ENCODE measurements at places on chromosomes 2 and 18.
A peak's percentile ranks its signal among the peaks of the same experiment; 100 is the strongest.

DNA sequence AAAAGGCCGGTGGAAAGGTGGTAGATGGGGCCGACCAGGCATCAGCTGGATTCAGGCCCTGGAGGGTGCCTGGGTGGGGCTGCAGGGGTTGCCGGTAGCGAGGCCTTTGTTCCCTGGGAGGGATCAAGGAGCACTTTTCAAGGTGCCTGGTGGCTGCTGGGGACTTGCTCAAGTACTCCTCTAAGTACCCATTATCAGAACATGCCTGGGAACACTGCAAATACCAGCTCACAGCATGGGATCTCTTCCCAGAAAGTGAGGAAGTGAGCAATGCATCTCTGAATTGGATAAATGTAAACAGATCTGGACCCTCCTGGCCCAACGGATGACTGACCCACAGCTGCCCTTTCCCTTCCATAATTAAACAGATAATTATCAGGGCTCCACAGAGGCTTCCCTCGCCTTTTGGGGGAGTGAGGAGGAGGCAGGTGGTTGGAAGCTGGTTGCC is 210.5 kb downstream of the SH3RF3 start:
- no peak overlapping the region for H3K4me3 ChIP-seq

DNA sequence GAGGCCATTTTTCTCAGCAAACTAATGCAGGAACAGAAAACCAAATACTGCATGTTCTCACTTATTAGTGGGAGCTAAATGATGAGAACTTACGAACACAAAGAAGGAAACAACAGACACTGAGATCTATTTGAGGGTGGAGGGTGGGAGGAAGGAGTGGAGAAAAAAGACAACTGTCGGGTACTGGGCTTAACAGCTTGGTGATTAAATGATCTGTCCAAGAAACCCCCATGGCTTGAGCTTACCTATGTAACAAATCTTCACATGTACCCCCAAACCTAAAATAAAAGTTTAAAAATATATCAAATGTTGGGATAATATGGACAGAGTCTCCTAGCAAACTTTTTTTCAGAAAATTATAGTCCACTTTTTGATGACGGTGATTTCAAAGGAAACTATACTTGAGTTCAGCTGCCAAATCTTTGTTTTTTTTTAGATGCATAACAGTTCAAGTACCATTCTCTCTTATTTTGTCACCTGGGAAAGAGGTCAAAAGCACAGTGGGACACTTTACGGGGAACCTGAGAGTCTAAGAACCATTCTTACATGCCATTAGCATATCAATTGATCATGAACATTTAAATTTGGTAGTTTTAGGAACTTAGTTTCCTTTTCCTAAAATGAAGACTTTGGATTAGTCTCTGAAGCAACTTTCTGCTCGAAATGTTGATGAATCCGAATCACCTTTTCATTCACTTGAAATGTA is 835.0 kb downstream of the NRXN1 start:
- no peaks in the 10 kb centered on the region for H3K27me3 ChIP-seq
- no peaks in the 10 kb centered on the region for H3K36me3 ChIP-seq
- H3K27ac ChIP-seq, result no peak overlapping the region
- DNase-seq, result no peak
- no peak overlapping the region for H3K4me3 ChIP-seq
- H3K4me1 ChIP-seq, result no peaks in the 10 kb centered on the region

GRCh38 chr2:118975133-118975532 is 33.1 kb downstream of the MARCO start:
- no peaks in the 10 kb centered on the region for H3K36me3 ChIP-seq
- peaks cover 2% of the 10 kb centered on the region for H3K27me3 ChIP-seq
- no peak overlapping the region for H3K27ac ChIP-seq
- no peak overlapping the region for H3K4me3 ChIP-seq
- no peak for DNase-seq
- no peaks in the 10 kb centered on the region for H3K4me1 ChIP-seq

DNA sequence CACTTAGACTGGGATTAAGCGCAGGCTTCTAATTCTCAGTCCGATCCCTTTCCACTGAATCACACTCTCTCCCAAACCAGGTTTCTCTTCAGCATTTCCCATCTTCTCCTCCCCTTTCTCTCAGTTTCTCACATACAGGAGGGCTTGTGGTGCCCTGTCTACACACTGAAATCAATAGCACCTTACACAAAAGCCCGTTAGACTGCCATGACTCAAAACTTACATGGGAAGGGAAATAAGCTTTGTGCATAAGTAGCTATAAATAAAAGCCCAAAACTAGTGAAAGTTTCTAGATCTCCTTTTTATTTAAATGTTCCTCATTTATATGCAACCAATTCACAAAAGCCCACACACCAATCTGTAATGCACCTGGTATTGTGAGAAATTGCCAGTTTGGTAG is 318.4 kb downstream of the TXNL1 start:
- H3K27me3 ChIP-seq, result no peaks in the 10 kb centered on the region
- DNase-seq, result no peak
- H3K4me1 ChIP-seq, result no peaks in the 10 kb centered on the region

DNA sequence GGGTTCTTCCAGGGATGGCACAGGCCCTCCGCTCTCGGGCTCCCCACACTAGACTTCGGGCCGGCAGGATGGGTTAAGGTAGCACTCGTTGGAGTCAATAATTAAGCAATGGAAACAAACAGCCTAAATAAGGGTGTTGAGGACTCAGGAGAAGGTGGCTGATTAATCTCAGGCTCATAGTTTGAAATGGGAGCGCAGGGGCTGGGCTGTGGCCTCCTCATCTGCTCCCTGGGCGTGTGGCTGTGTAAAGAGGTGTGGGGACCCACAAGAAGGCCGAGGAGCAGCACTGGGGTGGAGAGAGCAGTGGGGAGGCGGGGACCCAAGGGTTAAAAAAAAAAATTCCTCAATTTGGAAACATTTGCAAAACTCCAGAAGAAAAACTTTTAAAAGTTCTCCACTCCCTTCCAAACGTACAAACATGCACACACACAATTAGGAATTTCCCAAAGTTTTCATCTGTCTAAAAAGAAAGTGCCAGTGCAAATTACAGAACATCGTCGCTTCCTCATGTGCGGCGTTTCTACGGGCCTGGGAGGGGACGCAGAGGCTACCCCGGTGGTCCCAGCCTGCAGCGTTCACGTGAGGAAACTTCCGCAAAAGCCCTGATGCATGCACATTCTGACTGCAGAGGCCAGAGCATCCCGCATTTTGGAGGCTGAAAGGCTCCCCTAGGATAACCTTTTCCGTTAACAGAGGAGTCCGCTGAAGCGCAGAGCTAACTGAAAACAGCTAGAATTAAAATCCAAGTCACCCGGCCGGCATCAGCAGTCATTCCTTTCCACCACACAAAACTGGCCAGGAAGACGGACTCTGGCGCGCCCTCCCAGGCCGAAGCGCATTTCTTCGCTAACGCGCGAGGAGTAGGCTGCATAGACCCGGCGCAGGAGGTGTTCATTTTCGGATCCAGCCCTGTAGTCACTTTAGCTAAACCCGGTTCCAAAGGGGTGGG is 1.0 kb upstream of the TUBB6 start:
- H3K27me3 ChIP-seq, result peaks cover 63% of the 10 kb centered on the region
- no peak overlapping the region for H3K4me3 ChIP-seq
- H3K4me1 ChIP-seq, result peaks cover 11% of the 10 kb centered on the region
- no peak overlapping the region for H3K27ac ChIP-seq
- DNase-seq, result no peak

GRCh38 chr2:63522950-63523349 is 65.3 kb downstream of the WDPCP start:
- H3K4me3 ChIP-seq, result no peak overlapping the region
- DNase-seq, result no peak
- H3K4me1 ChIP-seq, result no peaks in the 10 kb centered on the region
- H3K36me3 ChIP-seq, result no peaks in the 10 kb centered on the region
- no peak overlapping the region for H3K27ac ChIP-seq

DNA sequence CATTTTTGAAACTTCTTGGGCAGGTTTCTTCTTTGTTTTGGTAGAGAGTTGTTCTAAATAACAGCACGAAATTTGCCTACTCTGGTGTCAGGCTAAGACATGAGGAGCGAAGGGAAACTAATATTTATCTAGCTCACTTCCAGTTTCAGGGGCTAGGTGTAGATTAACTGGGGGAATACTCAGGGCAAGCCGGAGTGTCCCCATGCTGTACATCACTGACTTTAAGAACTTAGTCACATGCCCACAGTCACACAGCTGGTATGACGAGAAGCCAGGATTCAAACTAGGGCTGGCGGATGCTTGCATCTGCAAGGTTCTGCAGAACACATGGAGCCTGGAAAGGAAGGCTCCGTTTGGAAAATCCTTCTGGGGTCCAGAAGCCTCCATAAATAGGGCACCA is 133.3 kb downstream of the ALPK2 start:
- peaks cover 7% of the 10 kb centered on the region for H3K4me1 ChIP-seq
- H3K27me3 ChIP-seq, result no peaks in the 10 kb centered on the region
- no peak overlapping the region for H3K4me3 ChIP-seq
- DNase-seq, result no peak
- no peaks in the 10 kb centered on the region for H3K36me3 ChIP-seq

- H3K27me3 ChIP-seq, result no peaks in the 10 kb centered on the region
- no peak overlapping the region for H3K27ac ChIP-seq
- H3K4me3 ChIP-seq, result no peak overlapping the region
- H3K36me3 ChIP-seq, result peaks cover 29% of the 10 kb centered on the region
- H3K4me1 ChIP-seq, result no peaks in the 10 kb centered on the region
- no peak for DNase-seq
Measured at GRCh38 chr2:175097297-175097696, 70.7 kb downstream of the ATF2 start.

DNA sequence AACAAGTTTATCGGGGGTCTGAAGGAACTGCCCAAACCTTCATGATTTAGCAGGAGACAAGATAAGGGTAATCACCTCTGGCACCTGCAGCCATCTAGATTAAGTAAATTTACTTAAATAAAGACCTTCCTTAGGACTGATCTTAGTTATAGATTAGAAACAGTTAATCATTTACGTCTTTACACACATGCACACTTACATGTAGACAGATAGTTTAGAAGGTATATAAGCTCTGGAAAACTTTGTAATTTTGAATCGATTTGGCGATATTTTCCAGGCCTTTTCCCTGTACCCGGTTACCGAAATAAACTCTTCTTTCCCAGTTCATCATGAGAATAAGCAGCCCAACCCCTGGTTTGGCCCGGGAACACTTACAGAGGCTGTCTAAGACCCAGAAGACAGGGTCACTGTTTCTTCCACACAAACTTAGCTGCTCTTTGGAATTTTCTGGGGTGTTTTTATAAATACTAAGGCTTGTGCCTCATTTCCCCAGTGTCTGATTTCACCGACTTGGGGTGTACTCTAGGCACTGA is 560 bp upstream of the SKA1 start:
- peak overlapping the region; percentile 69 for H3K27ac ChIP-seq
- H3K4me1 ChIP-seq, result peaks cover 2% of the 10 kb centered on the region
- no peaks in the 10 kb centered on the region for H3K36me3 ChIP-seq
- H3K4me3 ChIP-seq, result peak overlapping the region; percentile 78
- H3K27me3 ChIP-seq, result no peaks in the 10 kb centered on the region

DNA sequence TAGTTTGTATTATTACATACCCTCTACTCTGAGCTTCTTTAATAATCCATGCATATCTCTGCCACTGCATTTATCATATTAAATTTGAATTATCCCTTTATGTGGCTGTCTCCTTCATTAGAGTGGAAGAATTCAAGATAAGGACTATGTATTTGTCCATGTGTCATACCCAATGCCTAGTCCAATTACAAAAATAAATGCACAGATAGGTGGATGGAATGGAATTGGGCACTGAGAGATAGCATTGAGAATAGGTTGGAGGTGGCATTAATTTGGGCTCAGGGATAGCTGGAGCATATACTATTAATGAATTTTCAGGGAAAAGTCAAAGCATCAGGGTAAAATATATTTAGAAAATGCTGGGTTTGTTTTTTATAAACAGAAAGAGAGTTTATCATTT is 893.2 kb downstream of the EPHA4 start:
- H3K4me1 ChIP-seq, result no peaks in the 10 kb centered on the region
- H3K27me3 ChIP-seq, result no peaks in the 10 kb centered on the region
- DNase-seq, result no peak
- no peaks in the 10 kb centered on the region for H3K36me3 ChIP-seq
- no peak overlapping the region for H3K4me3 ChIP-seq
- H3K27ac ChIP-seq, result no peak overlapping the region

DNA sequence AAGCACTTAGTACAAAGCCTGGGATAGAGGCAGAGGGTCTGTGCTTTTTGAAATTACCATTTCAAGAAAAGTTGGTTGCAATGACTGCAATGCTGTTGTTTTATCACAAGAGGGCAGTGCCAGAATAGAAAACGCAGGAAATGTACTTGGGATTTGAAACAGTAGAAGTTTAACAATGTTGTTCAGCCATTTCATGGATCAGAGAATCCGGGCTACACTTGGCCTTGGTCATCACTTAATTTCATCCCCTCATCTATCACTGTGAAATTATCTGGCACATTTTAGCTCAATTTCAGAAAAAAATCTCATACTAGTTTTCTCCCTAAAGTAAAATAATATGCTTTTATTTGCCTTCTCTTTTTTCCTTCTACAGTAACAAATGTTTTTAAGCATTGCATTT is 70.8 kb downstream of the RAPGEF4 start:
- no peak overlapping the region for H3K27ac ChIP-seq
- H3K4me1 ChIP-seq, result no peaks in the 10 kb centered on the region
- no peak for DNase-seq
- H3K36me3 ChIP-seq, result no peaks in the 10 kb centered on the region

DNA sequence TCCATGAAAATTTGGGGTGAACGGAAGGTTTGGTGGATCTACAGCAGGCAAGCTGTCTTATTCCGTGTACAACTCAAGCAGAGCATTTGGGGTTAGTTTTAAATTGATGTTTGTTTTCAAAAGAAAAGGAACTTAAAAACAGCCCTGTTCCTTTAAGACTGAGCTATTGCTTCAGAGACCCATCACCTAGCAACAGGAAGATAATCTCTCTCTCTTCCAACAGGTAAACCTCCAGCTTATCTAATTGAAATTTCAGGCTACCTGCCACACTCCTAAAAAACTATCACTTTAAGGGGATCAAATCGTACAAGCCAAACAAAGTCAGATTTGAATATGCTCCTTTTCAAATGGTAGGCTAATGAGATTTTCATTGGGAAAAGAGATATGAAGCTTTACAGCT is 101.8 kb downstream of the RNF152 start:
- no peak for DNase-seq
- H3K27me3 ChIP-seq, result no peaks in the 10 kb centered on the region
- no peak overlapping the region for H3K27ac ChIP-seq
- no peak overlapping the region for H3K4me3 ChIP-seq
- H3K36me3 ChIP-seq, result no peaks in the 10 kb centered on the region
- no peaks in the 10 kb centered on the region for H3K4me1 ChIP-seq

GRCh38 chr2:40284797-40285196 is 167.1 kb downstream of the SLC8A1 start:
- H3K4me3 ChIP-seq, result no peak overlapping the region
- no peaks in the 10 kb centered on the region for H3K36me3 ChIP-seq
- H3K27ac ChIP-seq, result no peak overlapping the region
- H3K27me3 ChIP-seq, result no peaks in the 10 kb centered on the region
- H3K4me1 ChIP-seq, result no peaks in the 10 kb centered on the region

All from T-cell (primary cell).